Immature natural killer cell (primary cell): ENCODE measurements at places on chromosomes 5 and 9.

DNA sequence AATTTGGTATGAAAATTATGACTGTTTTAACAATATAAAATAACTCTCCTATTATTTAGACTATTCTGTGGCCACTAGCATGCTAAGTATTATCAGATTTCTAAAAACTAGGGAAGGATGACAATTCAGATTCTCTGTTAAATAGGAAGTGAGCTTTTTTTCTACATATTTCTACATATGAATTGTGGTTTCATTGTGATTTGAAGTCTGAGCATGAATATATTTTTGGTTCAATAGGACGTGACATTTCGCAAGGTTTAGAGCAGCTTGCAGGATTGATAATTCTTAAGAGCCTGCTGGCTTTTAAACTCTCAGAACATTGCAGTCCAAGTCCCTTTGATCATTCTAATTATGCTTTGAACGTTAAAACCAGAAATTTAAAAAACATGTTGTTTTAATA lies 82.9 kb downstream of the ADGRV1 start:
- no peak overlapping the region for H3K4me3 ChIP-seq
- H3K36me3 ChIP-seq, result no peaks in the 10 kb centered on the region
- DNase-seq, result no peak
- H3K27me3 ChIP-seq, result no peaks in the 10 kb centered on the region
- H3K27ac ChIP-seq, result no peak overlapping the region
- H3K4me1 ChIP-seq, result no peaks in the 10 kb centered on the region

GRCh38 chr9:104608336-104608735 lies 2.9 kb upstream of the OR13C2 start:
- no peaks in the 10 kb centered on the region for H3K27me3 ChIP-seq
- no peaks in the 10 kb centered on the region for H3K4me1 ChIP-seq
- no peak overlapping the region for H3K27ac ChIP-seq
- no peaks in the 10 kb centered on the region for H3K36me3 ChIP-seq
- no peak overlapping the region for H3K4me3 ChIP-seq

DNA sequence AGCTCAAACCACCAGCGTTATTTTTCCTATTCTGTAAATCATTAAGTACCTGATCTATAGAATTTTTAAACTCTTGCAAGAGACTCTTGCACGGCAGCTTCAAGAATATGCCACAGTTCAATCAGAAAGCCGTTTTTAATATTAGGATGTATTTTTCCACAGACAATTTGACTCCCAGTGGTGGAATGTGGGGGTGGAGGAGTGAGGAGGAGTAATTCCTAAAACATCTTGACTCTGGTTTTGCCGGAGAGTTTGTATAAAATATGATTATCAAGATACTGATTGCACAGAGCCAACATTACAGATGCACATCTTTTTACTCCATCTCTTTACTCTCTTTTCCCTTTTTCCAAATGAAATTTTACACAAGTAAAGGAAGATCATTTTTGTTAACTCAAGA lies 288.3 kb downstream of the ENC1 start:
- no peaks in the 10 kb centered on the region for H3K4me1 ChIP-seq
- peaks cover 2% of the 10 kb centered on the region for H3K27me3 ChIP-seq
- no peak for DNase-seq
- no peak overlapping the region for H3K27ac ChIP-seq
- no peak overlapping the region for H3K4me3 ChIP-seq

GRCh38 chr9:126756876-126757415 lies 47.9 kb upstream of the ZBTB43 start:
- H3K27me3 ChIP-seq, result peaks cover 8% of the 10 kb centered on the region
- no peaks in the 10 kb centered on the region for H3K4me1 ChIP-seq
- no peaks in the 10 kb centered on the region for H3K36me3 ChIP-seq
- no peak overlapping the region for H3K4me3 ChIP-seq

DNA sequence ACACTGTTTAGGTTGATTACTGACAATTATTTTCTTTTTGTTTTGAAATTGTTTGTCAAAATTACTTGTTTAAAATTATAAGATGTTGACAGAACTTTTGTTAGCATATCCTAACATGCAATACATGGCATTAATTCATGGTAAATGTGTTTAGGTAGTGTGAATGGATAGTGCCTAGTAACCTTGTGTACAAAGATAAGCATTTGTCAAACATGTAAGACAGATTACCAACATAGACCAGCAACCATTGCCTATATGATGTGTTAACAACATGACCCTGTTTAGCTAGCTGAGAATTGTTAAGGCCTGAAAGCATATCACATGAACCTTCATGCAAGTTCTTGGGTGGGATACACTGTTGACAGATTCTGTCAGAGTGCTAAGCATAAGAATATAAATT lies 13.4 kb downstream of the MAN2A1 start:
- H3K27me3 ChIP-seq, result peaks cover 2% of the 10 kb centered on the region
- H3K27ac ChIP-seq, result no peak overlapping the region
- peaks cover 67% of the 10 kb centered on the region for H3K4me1 ChIP-seq
- no peak overlapping the region for H3K4me3 ChIP-seq
- no peak for DNase-seq
- no peaks in the 10 kb centered on the region for H3K36me3 ChIP-seq

DNA sequence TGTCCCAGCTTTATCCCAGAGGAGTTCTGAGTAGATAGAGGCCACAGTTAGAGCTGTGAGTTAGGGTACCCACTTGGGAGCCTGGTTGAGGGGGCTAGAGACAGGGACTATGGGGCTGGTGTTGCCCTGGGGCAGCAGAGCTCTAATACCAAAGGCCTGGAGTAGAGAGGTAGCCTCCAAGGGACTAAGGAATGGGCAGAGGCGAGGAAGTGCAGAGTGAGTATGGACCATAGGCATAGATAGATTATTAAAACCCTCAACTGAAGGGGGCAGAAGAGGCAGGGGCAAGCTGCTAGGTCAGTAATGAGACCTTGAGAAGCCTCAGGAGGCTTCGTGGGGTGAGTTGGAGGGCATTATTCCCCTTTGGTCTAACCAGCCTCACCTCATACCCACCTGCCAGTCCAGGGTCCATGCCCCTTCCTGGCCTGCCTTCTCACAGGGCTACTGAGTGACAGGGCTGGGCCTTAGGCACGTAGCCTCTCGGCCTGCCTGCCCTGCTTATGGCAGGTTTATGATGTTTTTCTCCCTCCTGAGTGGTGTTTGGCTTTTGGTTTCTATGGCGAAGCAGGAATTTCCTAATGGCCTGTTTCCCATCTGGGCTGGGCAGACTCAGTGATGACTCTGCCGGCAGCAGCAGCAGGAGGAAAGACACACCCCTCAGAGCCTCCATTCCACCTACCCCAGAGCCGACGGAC lies 8.0 kb downstream of the PDLIM4 start:
- H3K4me1 ChIP-seq, result no peaks in the 10 kb centered on the region
- no peak for DNase-seq
- peaks cover 1% of the 10 kb centered on the region for H3K36me3 ChIP-seq
- no peaks in the 10 kb centered on the region for H3K27me3 ChIP-seq
- H3K27ac ChIP-seq, result no peak overlapping the region

GRCh38 chr5:137622850-137623249 lies 113.0 kb downstream of the KLHL3 start:
- H3K27me3 ChIP-seq, result no peaks in the 10 kb centered on the region
- H3K27ac ChIP-seq, result no peak overlapping the region
- DNase-seq, result no peak

DNA sequence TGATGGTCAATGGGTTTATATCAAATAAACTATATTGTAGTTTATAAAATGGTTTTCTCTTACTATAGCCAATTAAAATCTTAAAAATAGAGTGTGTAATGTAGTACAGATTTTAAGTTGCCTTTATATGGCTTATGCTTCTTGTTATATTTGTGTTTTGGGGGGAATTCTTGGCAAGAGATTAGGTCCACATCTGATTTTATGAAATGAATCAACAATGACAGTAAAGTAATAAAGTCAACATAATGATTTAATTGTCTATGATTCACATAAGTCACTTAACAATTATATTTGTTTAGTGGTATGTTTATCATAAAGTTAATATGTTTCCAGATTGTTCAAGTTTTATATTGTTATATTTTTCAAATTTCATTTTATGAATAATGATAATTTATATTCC lies 164.8 kb downstream of the COMMD10 start:
- H3K27me3 ChIP-seq, result peaks cover 2% of the 10 kb centered on the region
- no peak for DNase-seq
- H3K36me3 ChIP-seq, result peaks cover 21% of the 10 kb centered on the region
- H3K27ac ChIP-seq, result no peak overlapping the region
- no peak overlapping the region for H3K4me3 ChIP-seq
